ENCODE measurements at places on chromosomes 12 and 14.

- DNase-seq: no peak
Observed at GRCh38 chr12:104372061-104372720, 68.7 kb downstream of the EID3 start.

- DNase-seq: no peak
Observed at GRCh38 chr12:63085120-63085519, 65.9 kb downstream of the AVPR1A start.

DNA sequence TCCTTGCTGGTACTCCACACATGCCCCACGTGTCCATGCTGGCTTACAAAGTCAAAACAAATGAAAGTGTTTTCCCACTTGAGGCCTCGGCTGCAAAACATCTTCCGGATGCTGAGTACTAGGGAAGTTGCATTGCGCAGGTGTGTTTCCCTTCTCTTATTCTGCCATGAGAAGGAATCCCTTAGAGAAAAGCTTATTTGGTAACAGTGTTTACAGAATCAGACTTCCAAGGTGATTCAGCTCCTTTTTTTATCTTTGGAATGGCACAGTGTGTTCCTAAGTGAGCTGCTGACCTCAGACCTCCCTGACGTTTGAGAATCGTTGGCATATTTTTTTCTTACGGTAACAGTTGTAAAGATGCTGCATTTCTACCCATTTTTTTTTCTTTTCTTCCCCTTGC lies 211.3 kb downstream of the ESR2 start:
- no peak for DNase-seq

DNA sequence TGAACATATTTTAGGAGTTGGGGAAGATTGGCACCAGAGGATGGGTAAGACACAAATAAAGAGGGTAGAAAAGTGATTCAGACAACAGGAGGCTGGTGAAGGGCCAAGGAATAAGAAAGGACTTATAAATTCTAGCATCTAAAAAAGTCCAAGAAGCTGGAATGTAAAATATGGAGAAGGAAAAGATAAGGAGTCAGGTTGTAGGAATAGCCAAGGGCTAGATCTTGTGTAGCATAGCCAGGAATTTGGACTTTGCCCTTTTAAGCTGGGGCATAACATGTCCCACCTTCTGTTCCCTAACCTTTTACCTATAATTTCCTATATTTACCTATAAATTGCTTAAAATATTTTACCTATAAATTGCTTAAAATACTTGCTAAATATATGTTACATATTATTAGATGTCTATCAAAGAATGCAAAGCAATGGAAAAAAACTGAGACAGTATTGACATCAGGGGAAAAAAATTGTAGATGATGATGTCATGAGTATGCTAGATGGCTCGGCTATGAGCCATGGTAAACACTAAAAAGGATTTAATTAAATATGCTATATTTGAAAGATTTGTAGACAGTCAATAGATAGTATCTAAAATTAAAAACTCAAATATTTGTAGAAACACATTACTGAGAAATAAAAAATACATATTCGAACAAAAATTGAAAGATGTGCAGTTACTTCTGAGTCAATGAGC lies 99.7 kb upstream of the PLEKHG7 start:
- DNase-seq: no peak

- DNase-seq: no peak
Observed at GRCh38 chr12:112304436-112304835, 77.8 kb downstream of the HECTD4 start.

DNA sequence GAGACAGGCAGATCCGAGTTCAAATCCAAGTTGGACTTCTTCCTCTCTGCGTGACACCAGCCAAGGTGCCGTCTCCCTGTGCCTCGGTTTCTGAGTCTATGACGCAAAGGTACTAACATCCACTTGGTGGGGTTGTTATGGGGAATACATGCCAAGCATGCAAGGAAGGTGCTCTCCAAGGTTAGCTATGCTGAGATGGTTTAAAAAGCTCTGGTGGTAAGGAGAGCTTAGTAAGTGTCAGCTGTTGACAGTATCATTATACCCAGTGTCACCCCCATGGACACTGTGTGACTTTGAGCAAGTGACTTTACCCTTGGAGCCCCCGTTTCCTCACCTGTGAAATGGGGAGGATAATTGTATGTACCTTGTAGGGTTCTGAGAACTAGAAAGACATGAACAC lies 22.2 kb downstream of the MMAB start:
- DNase-seq: no peak

GRCh38 chr12:68932128-68932960 lies 627 bp downstream of the CPM start:
- DNase-seq: no peak

GRCh38 chr12:65699251-65699650 lies 125.0 kb upstream of the HMGA2 start:
- DNase-seq: no peak

- DNase-seq: no peak
Observed at GRCh38 chr12:27548301-27549199, 24.5 kb downstream of the PPFIBP1 start.

- no peak for DNase-seq
Observed at GRCh38 chr12:79935624-79936345, 888 bp upstream of the PPP1R12A start.

DNA sequence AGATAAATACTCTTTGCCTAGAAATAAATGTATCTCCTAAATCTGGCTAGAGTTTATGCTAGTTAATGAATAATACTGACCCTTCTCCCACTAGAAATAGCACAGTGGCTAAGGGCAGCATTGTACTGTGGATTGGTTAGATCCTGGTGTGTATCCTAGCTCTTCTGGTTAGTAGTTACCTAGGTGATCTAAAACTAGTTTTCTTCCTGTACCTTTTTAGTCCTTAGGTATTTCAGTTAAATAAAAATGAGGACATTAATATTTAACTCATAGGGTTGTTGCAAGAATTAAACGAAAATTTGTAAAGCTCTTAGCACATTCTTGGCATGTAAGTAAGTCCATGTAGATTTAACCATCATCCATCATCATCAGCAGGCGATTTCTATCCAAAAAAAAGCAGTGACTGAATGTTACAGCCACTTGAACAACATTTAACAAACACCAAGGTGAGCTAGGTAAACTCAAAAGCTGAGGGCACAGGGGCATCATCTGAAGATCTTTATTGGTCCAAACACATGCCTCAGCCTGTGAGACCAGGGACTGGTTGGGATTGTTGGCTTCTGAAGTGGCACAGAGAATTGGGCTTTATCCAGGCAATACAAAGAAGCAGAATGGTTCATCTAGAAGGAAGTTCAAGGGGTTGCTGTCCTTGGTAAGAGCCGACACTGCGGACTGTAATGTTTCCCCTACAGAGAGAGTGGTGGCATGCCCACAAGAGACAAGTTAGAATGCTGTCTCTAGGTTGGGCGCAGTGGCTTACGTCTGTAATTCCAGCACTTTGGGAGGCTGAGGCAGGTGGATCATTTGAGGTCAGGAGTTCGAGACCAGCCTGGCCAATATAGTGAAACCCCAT lies 100.8 kb downstream of the GAS2L3 start:
- no peak for DNase-seq

All from nucleus accumbens (tissue), 56 donors.